ENCODE measurements at places on chromosomes 6 and 20.

DNA sequence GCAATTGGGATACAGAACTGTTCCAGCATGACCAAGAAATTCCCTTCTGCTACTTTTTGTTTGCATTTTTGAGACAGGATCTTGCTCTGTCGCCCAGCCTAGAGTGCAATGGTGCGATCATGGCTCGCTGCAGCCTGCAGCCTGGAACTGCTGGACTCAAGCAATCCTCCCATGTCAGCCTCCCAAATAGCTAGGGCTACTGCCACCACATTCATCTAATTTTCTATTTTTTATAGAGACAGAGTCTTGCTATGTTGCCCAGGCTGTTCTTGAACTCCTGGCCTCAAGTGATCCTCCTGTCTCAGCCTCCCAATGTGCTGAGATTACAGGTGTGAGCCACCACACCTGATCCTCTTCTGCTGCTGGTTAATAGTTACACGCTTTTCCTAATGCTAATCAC is 204.9 kb downstream of the SOX4 start:
- DNase-seq = no peak

DNA sequence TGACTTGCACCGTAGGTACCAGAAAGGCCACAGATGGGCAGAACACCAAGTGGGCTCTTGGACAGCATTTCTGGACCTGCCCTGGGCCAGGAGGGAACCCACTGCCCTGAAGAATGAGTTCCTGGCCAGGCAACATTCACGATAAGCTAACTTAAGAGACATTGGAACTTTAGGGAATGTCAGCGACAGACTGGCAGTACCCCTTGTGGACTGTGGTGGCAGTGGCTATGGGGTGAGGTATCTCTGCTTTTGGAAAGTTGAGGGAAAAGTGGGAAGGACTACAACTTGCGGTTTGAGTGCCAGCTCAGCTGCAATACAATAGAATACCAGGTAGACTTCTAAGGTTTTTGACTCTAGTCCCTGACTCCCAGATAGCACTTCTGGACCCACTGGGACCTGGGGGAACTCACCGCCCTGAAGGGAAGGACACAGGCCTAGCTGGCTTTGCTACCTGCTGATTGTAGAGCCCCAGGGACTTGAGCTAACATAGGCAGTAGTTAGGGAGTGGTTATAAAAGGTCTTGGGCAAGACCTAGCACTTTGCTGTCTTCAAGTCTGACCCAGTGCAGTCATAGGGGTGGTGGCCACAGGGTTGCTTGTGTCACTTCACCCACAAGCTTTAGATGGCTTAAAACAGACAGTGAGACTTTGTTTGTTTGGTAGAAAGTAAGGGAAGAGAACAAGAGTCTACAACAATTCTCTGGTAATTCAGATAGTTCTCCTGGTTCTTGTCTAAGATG is 617.6 kb downstream of the COL12A1 start:
- no peak for DNase-seq

DNA sequence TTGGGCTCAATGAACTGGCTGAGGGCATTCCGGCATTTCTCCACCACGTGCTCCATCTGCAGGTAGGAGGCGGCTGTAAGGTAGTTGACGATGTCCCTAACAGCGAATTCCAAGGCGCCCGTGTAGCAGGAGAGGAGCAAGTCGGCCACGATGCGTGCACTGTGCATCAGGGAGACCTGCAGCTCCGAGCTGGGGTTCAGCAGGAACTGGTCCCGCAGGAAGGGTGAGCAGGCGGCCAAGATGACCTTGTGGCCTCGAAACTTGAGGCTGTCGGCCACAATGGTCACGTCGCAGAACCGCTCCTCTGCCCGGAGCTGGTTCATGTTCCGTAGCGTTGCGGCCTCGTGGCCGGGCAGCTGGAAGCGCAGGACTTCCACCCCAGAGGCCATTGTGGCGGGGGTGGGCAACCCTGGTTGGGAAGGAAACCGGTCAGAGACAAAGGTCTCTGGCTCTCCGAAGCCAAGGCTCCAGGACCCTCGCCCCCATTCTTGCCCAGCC is 920 bp downstream of the ZBTB12 start:
- DNase-seq = no peak

GRCh38 chr6:6900569-6901204 is 207.1 kb upstream of the RREB1 start:
- DNase-seq = no peak

- peak; percentile 30 for DNase-seq
Observed at GRCh38 chr6:112717401-112717800, 370.3 kb downstream of the RFPL4B start.

DNA sequence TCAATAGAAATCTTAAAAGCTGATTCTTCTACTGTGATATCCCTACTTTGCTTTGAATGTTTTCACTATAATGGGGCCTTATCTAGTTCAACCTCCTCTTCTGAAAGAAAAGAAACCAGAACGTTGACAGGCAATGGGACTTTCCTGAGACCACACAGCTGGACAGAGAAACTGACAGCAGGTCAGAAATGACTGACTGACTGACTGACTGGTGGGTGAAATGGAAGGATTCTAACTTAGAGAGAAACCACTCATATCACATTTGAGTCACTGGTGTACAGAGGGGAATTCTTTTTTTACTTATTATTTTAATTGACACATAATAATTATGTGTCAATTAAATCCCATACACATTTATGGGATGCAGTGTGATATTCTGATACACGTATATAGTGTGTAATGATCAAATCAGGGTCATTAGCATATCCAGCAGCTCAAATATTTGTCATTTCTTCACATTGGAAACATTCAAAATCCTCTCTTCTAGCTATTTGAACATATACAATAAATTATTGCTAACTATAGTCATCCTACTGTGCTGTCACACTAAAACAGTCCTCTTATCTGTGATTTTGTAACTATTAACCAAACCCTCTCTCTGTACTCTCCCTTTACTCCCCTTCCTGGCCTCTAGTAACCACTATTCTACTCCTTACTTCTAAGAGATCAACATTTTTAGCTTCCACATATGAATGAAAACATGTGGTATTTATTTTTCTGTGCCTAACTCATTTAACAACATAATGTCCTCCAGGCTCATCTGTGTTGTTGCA is 64.8 kb upstream of the NRSN1 start:
- DNase-seq = no peak

DNA sequence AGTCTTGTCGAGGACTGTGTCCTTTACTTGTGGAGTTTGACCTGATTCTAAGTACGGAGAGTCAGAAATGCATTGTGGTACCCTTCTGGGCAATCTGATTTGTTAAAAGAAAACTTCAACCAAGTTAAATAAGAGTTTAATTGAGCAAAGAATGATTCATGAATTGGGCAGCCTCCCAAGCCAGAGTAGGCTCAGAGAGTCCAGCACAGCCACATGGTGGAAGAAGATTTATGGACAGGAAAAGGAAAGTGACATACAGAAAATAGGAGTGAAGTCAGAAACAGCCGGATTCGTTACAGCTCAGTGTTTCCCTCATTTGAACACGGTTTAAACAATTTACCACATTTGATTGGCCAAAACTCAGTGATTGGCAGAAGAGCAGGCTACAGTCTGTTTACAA is 329.2 kb downstream of the DHX35 start:
- DNase-seq = no peak

GRCh38 chr20:43514648-43514999 is 7.1 kb downstream of the L3MBTL1 start:
- no peak for DNase-seq

DNA sequence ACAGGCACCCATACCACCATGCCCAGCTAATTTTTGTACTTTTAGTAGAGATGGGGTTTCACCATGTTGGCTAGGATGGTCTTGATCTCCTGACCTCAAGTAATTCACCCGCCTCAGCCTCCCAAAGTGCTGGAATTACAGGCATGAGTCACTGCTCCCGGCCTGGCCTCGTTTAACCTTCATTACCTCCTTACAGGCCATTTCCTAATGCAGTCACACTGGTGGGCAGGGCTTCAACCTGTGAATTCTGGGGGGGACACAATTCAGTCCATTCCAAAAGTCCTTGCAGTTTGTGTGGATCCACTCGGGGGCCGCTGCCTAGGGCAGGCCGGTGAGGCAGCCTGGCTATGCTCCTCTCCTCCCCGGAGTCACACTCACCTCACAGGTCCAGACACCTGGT is 112.4 kb upstream of the SNX9 start:
- peak; percentile 31 for DNase-seq

DNA sequence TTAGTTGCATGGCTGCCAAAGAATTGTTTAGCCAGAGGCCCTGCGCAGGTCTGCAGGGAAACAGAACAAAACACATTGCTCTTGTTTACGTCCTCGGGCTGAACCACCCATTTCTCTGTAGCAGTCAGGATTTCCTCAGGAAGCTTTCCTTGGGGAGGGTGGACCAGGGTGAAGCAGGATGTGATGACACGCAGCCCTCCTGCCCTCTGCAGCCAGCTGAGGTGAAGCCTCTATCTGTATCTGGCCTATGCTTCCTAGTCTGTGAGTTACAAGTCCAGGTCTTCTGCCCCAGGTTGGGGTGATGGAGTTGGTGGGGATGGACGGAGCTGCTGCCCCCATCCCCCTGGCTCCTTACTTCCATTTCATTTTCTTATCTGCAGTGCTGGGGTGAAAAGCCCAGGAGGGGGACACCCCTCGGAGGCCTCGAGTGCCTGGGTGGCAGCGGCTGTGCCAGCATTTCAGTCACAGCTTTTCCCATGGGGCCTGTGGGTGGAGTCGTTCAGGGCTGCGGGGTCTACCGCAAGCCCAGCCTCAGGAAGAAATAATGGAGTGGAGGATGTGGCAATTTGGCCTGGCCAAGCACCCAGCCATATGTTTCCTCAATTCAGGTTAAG is 24.9 kb downstream of the SASH1 start:
- peak; percentile 85 for DNase-seq

GRCh38 chr20:10807013-10807412 is 133.2 kb upstream of the JAG1 start:
- no peak for DNase-seq

DNA sequence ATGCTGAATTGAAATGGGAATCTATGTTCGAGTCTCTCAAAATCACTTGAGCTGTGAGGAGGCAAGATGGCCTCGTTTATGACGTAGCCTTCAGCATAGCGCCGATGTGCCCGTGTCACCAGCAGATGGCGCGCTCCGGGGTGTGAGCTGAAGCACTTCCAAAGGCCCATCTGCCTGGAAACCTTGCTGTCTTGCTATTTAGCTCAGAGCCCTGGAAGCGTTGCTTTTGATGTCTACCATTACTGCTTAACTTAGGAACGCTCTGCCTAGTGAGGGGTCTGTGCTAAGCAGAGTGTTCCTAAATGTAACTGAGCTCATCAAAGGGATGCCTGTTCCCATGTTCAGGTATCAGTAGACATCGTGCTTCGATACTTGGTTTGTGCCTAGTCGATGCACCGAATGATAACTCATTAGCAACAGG is 67.7 kb downstream of the SYCP2L start:
- DNase-seq = peak; percentile 75

DNA sequence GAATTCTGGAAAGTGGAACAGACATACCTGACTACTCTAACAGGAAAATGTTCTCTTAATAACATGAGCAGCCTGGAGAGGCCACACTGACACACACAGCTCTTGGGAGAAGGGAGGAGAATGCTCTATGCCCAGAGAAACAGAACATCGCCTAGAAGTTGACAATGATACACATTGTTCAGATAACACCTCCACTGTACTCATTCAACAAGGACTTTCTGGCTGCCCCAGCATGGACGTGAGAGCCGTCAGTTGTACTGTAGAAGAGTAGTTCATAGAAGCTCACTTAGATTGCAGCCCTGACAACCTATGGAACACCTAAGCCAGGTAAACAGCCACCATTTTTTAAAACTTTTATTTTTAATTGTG is 28.9 kb downstream of the BMP7 start:
- no peak for DNase-seq

GRCh38 chr20:10005885-10006284 is 28.9 kb upstream of the ANKEF1 start:
- no peak for DNase-seq

DNA sequence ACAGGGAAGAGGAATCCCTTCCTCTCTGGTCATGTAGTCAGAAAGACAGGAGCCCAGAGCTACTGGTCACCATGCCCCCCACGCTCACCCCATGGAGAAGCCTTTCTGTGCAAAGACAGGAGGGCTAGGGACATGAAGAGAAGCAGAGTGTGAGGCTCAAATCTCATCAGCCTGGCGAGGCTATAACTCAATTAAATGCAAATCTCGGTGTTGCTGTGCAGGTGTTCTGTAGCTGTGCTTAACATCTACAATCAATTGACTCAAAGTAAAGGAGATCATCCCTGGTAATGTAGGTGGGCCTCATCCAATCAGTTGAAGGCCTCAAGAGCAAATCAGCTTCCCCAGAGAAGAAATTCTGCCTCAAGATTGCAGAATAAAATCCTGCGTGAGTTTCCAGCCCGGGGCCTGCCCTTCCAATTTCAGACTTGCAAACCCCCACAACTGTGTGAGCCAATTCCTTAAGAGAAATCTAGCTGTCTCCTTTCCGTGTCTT is 64.4 kb downstream of the CHMP4B start:
- DNase-seq = no peak

- DNase-seq = no peak
Observed at GRCh38 chr6:44342052-44342451, 398 bp upstream of the SPATS1 start.

- no peak for DNase-seq
Observed at GRCh38 chr6:165819394-165819793, 156.4 kb upstream of the PDE10A start.

GRCh38 chr6:3402310-3403237 is 54.3 kb downstream of the SLC22A23 start:
- no peak for DNase-seq

GRCh38 chr6:4270001-4270400 is 134.6 kb upstream of the ECI2 start:
- no peak for DNase-seq

- DNase-seq = no peak
Observed at GRCh38 chr20:60727425-60727824, 524.6 kb upstream of the CDH4 start.

DNA sequence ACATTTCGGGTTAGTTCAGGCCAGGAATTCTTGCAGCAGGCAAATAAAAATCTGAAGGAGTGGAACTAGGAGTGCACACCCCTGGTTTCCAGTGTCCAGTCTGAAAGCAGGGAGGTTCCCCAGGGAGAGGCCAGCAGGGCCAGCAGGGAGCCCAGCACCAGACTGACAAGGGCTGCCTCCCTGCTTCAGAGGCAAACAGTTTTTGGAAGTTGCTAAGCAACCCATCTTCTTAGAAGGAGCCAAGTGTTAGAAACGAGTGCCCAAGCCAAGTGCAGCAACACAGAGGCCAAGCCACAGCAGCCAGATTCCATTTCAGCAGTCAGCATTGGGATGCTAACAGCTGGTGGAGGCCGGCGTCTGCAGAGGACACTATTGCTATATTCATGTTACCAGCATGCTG is 179.1 kb downstream of the SYNDIG1 start:
- no peak for DNase-seq

- no peak for DNase-seq
Observed at GRCh38 chr20:45938727-45939438, 4.4 kb downstream of the PCIF1 start.

- DNase-seq = no peak
Observed at GRCh38 chr20:22807646-22808244, 223.4 kb upstream of the FOXA2 start.

- no peak for DNase-seq
Observed at GRCh38 chr6:104885518-104886043, 25.9 kb upstream of the HACE1 start.

GRCh38 chr6:16674801-16675392 is 86.4 kb downstream of the ATXN1 start:
- DNase-seq = peak; percentile 39

Measured in mesenchymal stem cell (in vitro differentiated cells and primary cell).